ENCODE measurements at places on chromosomes 5 and 9.

- no peak for DNase-seq
Measured at GRCh38 chr5:124511791-124512190, 234.6 kb downstream of the ZNF608 start.

DNA sequence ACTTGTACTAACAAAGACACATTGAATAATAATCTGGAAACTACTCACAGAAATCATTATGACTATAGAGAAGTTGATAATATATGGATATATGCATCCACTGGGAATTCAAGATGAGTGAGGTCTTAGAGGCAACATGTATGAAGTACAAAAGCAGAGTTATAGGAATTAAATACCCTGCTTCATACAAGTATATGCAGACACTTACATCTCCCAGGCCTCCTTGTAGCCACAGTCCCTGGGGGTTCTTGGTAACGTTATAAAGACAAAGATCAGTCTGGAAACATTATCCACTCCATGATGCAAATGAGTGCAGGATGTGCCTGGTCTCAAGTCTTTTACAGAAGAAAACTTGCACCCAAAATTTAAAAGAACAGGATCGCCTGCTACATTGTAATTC, 92.4 kb upstream of the ANXA1 start:
- DNase-seq = no peak

GRCh38 chr5:95843733-95844223, 21.3 kb upstream of the GLRX start:
- no peak for DNase-seq

DNA sequence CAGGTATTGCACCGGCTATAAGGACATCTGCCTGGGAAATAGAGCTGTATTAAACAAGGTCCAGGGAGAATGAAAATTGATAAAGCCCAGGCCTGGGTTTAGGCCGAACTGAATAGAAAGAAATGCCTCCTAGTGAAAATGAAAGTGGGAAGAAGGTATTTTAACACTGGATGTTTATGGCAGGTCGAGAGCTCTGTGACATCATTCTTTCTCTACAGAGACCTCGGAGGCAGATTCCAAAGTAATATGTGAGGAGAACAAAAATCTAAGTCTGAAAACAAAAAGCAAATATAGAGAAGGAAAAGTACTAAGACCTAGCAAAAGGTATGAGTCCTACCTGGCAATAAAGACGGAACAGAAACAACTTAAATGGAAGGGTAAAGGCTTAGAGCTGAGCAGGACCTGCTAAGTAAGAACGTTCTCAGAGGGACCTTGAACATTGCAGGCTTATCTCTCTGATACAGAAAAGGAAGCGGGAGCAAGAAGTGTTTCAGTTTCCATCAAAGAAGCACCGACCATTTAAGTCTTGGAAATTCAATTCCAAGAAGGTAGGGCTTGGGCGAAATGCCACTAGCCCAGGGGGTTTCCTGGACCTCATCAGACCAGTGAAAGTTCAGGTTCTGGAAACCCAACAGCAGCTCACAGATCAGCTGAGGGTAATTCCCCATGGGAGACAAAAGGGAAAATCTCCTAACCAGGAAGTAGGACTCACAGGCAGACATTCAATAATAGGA, 80.0 kb downstream of the SUSD1 start:
- DNase-seq = no peak

GRCh38 chr5:62043289-62044280, 262.4 kb upstream of the KIF2A start:
- peak; percentile 52 for DNase-seq

GRCh38 chr5:4422247-4422646, 717.9 kb upstream of the ADAMTS16 start:
- no peak for DNase-seq

- DNase-seq = no peak
Measured at GRCh38 chr5:124045412-124045811, 533.4 kb downstream of the CSNK1G3 start.

DNA sequence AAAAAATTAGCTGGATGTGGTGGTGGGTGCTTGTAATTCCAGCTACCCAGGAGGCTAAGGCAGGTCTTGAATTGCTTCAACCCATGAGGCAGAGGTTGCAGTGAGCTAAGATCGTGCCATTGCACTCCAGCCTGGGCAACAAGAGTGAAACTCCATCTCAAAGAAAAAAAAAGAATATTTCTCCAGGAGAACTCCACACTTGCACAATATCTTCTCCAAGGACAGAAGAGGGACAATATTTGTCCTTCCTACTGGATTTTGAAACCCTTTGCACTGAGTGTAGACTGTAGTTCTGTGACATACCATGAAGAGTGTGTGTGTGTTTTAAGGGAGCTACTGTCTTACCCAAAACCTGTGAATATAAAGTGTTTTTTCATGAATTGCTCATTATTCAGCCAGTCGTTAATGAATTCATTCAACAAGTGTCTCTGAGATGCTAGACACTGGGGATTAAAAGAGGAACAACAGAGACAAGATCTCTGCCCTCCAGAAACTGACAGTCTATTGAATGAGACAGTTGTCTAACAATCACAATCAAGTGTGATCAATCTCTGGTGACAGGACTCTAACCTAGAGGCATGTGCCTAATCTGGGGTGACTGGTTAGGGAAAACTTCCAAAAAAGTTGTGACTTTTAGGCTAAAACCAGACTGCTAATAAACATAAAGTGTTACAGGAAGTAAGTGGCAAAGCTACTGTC, 9.8 kb upstream of the UBE2D2 start:
- no peak for DNase-seq

DNA sequence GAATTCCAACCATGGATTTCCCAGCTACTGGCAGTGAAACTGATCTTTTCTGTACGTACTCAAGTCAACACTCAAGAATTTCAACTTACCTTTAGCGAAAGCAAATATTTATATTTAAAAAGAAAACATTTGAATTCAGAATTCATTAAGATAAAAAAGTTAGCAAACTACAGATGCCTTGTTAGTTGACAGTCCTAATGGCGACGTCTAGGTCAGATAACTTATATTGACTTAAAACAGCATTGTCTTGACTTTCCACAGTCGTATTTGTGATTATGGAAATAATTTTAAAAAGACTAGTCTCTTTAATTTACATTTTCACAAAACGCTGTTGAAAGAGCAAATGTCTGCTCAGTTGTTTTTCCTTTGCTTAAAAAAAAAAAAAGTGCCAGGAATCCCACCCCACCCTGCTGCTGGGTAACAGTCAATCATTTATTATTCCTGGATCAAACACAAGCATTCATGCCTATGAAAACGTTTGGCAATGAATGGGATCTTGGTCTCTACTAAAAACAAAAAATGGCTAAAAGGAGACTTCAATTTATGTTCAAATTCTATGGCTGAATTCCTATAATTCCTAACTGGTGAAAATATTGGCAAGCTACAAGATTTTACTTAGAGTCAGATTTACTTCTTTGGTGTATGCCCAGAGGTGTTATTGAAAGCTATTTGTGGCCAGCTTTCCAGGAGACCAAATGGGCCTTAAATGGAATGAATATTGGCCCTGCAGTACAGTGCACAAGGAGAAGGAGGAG, 22.0 kb downstream of the OR2S2 start:
- DNase-seq = no peak

GRCh38 chr5:67243944-67244343, 47.3 kb upstream of the CD180 start:
- no peak for DNase-seq

DNA sequence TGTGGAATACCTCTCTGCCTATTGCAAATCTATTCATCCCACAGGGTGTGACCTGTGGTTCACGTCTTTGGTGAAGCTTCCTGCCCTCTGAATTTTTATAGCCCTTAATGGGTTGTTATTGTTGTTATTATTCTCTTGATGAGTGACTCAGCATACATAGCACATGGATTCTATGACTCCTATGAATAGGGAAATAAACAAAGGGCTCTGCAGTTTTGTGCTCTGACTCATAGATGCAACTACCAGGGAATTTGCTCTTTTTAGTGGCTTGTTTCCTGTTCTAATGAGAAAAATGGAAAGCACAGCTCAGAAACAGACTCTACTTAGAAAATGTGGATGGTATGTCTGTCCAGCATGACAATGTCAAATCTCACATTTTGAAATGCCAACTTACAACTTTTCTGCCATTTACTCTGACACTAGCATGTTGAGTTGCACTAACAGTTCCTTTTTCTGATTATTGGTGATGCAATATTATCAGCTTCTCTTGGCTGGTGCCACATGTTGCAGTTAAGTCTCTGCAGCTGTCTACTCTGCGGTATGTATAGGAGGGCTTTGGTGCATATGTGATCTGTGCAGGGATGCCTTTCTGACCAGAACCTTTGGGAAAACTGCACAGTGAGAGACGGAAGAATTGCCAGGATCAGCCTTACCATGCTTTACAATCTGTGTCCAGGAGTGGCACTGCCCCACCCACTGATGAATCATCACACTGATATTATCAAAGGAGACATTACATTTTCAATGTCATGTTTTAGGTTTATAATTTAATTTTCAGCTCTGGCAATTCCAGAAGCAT, 996.4 kb upstream of the WWC1 start:
- DNase-seq = peak; percentile 40

GRCh38 chr9:22921742-22922141, 475.1 kb downstream of the DMRTA1 start:
- DNase-seq = no peak

- no peak for DNase-seq
Measured at GRCh38 chr9:134602547-134603362, 38.8 kb upstream of the COL5A1 start.

DNA sequence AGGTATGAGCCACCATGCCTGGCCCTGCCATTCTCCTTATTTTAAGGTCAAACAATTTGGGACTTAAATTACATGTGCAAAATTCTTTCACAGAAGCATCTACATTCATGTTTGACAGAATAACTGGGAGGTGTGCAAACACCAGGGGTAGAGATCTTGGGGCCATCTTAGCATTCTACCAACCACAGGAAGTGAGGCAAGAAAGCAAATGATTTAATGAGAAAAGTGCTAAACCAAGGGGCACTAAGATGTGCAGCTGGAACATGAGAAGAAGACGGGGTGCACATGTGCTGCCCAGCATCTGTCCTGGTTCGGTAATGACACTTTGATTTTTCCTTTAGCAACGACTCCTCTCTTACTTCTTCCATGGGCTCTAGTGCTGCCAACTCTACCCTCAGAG, 1.2 kb upstream of the F12 start:
- no peak for DNase-seq

DNA sequence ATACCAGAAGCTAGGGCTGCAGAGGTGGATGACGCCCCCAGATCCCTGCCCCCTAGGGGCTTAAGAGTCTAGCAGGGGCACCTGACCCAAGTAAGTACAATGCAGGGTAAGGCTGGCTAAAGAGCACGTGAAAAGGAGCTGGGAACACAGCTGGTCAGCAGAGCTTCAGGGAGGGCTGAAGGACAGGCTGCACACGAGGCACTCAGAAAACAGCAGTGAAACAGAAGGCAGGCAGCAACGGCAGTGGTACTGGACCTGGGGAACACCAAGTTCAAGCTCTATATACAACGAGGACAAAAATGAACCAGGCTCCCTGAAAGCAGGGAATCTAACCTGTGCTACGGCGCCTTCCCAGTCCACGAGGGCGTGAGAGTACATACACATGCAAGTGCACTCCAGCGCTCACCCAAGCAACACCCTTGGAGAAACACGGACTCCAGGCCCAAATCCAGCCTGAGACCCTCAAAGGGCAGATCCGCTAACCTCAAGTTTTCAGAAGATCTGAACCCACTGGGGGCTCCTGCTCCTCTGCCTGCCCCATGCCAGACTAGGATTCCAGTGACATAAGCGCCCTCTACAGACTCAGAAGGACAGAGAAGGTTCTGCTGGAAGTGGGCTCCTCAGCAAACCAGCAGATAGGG, 57.4 kb downstream of the PSMB7 start:
- DNase-seq = peak; percentile 7

- DNase-seq = peak; percentile 18
Measured at GRCh38 chr9:129619787-129620668, 873 bp downstream of the C9orf50 start.

- DNase-seq = no peak
Measured at GRCh38 chr9:5895782-5896181, 5.1 kb downstream of the MLANA start.

DNA sequence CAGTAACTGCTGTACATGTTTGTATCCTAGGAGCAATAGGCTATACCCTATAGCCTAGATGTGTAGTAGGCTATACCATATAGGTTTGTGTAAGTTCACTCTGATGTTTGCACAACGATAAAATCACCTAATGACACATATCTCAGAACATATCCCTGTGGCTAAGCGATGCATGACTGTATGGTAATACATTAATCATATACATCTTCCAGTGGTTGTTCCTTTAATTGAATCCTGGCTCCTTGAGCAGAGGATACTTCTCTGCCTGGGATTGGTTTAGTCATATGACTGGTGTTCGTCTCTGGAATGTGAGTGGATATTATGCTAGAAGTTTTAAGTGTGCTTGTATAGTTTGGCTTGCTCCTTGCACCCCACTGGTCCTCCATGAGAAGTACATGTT, 425.8 kb downstream of the MAN2A1 start:
- no peak for DNase-seq

DNA sequence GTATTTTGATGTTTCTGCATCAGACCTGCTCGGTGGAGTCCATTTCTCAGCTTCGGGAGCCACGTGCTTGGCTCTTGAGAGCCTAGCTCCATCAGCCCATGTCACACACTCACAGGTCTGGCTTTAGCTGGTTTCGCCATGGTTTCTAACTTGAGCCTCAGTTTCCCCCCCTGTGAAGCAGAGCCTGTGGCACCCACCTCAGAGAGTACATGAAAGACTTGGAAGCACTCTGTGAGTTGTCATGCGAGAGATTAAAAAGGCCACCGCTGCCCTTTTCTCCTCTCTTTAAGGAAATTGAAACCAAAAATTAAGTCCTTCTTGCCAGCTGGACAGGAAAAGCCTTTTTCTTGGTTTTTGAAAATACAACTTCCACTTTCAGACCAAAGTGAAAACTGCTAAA, 8.8 kb downstream of the TENT4A start:
- DNase-seq = no peak

DNA sequence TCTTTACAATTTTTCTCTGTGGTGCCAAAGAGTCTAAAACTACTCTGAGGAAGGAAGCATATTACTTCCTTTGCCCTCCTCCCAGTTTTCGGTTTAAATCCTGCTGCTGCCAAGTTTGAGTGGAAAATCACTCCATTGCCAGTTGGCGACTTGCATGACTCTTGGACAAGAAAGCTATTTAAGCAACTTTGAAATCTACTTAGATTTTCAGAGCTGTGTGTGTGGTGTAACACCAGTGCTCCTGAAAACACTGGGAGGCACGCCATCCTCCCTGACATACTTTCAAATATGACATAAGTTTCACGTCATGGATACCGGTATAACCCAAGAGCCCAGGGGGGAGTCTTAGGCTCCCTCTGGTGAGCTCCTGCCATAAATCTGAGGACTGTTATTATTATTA, 83.5 kb upstream of the RIOK2 start:
- no peak for DNase-seq

GRCh38 chr9:119836036-119836435, 466.8 kb upstream of the BRINP1 start:
- no peak for DNase-seq

- no peak for DNase-seq
Measured at GRCh38 chr5:44454002-44454401, 64.8 kb upstream of the FGF10 start.

DNA sequence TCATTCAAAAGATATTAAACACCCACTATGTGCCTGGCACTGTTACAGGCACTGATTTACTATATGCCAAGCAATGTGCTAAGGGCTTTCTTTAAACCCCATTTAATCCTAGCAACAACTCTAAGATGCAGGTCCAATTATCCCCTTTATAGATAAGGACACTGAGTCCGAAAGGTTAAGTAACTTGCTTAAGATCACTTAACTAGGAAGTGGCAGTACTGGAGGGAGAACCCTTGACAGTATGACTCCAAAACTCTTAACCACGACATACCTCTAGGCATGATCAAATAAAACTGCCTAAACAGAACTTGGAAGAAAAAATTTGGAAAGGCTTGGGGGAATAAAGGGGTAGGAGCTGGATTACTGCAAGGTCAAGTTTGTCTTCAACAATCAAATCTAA, 1.7 kb downstream of the RAB14 start:
- no peak for DNase-seq
